NCI-H510A treated with DMSO at 0.1 percent for 48 hours (cell line): ENCODE measurements at places on chromosomes 4 and X.

- no peak for DNase-seq
Measured at GRCh38 chrX:102745857-102746584, 25.5 kb downstream of the GPRASP3 start.

GRCh38 chr4:38846015-38846414 is 10.6 kb downstream of the TLR6 start:
- DNase-seq: no peak

DNA sequence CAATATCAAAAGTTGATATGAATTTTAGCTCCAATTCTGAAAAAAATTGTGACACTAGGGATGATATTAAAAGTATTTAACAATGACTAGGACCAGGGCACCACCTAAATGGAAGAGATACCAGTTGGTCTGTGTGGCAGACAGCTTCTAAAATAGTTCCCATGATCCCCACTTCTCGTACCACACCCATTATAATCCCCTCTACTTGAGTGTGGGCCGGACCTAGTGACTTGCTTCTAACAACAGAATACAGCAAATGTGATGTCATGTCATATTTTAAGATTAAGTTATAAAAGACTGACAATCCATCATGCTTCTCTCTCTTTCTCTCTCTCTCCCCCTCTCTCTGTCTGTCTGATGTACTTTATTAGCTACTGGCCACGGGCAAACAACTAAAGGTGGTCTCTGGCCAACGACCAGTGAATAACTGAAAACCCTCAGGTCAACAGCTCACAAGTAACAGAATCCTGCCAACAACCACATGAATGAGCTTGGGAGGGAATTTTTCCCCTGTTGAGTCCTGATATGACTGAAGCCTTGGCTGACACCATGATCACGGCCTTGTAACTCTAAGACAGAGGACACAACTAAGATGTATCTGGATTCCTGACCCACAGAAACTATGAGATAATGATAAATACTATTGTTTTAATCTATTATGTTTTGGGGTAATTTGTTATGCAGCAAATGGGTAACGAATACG is 34.4 kb downstream of the FAM13A start:
- DNase-seq: no peak

DNA sequence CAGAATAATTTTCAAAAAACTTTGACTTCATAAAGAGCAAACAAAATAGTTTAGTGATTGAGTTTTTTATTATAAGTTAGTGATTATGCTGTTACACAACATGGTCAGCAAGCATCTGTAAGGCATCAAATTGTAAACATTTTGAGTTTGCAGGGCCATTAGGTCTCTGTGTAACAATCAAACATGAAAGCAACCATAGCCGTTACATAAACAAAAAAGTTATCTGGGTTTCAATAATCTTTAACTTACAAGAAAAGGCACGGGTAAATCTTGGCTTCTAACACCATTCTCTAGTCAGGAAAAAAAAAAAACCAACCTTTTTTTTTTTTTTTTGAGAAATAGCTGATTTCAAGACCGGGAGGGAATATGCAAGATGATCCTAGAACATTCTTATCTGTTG is 1941.1 kb downstream of the PCDH7 start:
- DNase-seq: no peak

DNA sequence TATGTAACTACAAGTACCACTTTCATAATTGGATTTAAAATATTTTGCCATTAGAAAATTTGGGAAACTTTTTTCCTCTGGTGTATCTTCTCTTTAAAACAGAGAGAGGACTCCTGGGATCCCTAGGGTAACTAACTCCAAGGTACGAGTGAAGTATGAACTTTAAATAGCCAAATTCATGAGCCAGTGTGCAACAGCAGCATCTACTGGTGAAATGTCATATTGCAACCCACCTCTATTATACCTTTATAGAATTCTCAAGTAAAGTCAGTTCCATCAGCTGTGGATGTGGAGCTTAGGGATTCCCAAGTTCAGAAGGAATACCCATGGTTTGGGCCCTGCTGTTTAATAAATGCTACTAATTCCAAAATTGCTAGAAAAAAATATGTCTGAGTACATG is 282.7 kb upstream of the TAPT1 start:
- DNase-seq: no peak
